ENCODE measurements at places on chromosomes 1 and 21. TPM values are rescaled to one million over a fixed set of nuclear protein-coding genes. Genes with fewer than 3 reads are reported as not detected.
A peak's percentile ranks its signal among the peaks of the same experiment; 100 is the strongest.

Gene TNNT2
- total RNA-seq: not detected

Gene BACE2
- 37.6 TPM for total RNA-seq

DNA sequence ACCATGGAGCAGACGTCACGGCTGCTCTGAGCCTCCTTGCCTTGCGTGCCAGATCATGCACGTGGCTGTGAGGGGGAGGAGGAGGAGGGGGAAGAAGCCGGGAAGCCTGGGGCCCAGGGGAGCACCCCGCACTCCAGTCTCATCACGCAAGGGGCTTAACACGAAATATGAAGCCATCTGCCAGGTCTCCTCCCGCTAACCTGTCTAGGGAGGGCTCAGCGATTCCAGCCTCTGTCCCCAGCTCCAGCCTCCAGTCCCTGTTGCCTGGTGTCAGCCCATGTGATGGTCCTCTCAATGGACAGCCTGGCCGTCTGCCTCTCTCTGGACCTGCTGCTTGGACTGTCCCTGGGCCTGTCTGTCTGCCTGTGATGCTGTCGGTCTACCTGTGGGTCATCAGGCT, 22.5 kb upstream of the C1QA start:
- DNase-seq: no peak

DNA sequence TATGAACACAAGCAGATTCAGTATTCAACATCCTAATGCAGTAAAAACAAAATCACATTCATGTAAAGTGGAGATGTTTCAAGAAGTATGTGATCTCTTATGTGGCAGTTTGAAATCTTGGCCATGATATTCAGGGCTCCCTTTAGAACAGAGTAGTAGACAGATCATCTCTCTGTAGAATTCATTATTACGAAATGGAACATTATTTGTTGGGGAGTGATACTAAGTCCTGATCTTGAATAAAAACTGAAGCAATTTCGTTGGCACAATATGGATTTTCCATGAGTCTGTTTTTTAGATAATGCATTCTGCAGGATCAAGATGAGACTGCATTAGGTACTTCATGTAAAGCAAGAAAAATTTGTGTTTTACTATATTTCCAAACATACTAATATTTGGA, 264.4 kb upstream of the NRIP1 start:
- no peak for DNase-seq

- DNase-seq: peak; percentile 7
Measured at GRCh38 chr1:21451212-21451611, 11.3 kb downstream of the NBPF3 start.

DNA sequence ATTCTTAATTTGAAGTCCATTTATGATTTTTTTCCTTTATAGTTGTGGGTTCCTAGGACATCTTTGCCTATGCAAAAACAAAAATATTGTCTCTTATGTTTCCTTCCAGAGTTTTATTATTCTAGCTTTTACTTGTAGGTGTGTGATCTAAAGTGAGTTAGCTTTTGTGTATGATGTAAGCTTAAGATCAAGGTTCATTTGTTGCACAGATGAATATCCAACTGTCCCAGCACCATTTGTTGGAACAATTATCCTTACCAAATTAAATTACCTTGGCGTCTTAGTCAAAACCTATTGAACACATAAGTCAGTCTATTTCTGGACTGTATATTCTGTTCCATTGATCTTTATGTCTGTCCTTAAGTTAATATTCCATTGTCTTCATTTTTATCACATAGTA, 337.6 kb downstream of the ZP4 start:
- DNase-seq: no peak

- peak; percentile 81 for DNase-seq
Measured at GRCh38 chr1:207004931-207005830, 27.4 kb downstream of the C1orf116 start.
